ENCODE measurements at places on chromosomes 13 and 19.

GRCh38 chr19:37691881-37692504 is 27.6 kb downstream of the ZNF607 start:
- DNase-seq, result peak; percentile 34

- no peak for DNase-seq
These were observed 192.8 kb upstream of the TSC22D1 start for GRCh38 chr13:44768775-44769581.

GRCh38 chr19:46624958-46625661 is at the start of gene PTGIR:
TSS of gene PTGIR (minus strand) at chr19:46625089. CDS start at chr19:46624225, 864 bp downstream.
- DNase-seq, result peak; percentile 78

DNA sequence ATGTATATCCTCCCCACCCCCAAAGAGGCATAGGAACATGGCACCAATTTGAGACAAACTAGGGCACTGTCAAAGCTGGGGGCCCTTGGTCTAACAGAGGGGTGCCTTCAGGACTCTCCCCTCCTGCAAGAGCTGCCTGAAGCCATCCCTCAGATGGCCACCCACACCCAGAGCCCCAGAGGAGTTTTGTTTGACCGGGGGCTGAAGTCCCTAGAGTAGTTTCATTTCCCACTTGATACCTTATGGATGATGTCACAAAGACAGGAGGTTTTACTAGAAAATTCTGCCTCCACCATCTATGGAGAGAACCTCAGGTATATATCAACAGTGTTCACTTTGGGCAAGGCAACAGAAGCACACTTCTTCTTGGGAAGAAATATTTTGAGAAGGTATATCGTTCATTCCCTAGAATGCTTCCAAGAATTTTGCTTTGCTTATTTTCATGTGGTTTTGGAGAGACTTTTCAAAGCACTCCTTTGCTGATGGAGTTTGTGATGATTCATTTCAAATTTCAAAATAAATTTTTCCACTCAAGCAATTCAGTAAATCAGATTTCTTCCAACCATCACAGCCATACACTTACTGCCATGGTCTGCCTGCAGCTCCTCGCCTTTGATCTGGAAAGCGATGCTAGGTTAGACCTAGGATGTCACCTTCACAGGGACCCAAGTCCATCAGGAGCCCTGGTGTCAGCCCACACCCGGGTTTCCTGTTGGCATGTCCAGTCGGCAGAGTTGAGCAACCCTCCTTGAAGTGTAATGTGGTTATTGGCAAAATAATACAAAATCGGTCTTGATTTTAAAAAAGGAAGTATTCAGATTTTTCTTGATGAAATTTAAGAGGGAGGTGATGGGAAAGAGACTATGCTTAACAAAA is 207.0 kb downstream of the SHISA2 start:
- no peak for DNase-seq

- no peak for DNase-seq
These were observed 7.9 kb downstream of the HPN start for GRCh38 chr19:35049456-35049855.

GRCh38 chr19:47357788-47358680 is 8.9 kb downstream of the DHX34 start:
- no peak for DNase-seq

DNA sequence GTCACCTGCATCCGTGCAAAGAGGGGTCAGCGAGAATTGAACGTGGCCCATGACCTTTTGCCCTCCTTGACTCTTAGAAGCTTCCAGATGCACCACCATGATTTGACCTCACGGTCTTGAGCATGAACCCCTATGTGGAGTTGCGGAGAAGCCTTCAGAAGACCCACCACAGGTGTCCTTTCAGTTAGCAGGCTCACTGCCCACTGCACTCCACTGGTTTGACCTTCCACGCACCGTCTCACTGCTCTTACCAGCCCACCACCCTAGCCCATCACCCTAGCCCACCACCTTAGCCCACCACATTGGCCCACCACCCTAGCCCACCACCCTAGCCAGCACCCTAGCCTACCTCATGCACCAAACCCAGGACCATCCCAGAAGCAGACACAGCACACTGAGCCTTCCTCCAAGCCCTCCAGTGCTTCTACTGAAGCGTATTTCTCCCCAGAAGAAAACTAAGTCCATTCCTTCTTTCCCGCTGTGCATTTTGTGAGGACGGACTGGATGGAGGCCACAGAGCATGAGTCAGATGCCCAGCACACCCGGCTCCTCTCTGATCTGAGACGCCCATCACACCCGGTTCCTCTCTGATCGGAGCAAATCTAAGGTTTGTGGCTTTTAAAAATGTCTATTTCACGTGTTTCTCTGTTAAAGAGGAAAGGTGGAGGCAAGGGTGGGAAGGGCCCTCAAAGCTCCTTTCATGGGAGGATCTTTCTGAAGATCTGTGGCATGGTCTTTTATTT is 45.8 kb downstream of the SOX1 start:
- DNase-seq, result no peak

- DNase-seq, result no peak
These were observed 68.1 kb upstream of the SLC10A2 start for GRCh38 chr13:103134271-103134670.

- no peak for DNase-seq
These were observed 309.5 kb downstream of the MTUS2 start for GRCh38 chr13:29129616-29130015.

DNA sequence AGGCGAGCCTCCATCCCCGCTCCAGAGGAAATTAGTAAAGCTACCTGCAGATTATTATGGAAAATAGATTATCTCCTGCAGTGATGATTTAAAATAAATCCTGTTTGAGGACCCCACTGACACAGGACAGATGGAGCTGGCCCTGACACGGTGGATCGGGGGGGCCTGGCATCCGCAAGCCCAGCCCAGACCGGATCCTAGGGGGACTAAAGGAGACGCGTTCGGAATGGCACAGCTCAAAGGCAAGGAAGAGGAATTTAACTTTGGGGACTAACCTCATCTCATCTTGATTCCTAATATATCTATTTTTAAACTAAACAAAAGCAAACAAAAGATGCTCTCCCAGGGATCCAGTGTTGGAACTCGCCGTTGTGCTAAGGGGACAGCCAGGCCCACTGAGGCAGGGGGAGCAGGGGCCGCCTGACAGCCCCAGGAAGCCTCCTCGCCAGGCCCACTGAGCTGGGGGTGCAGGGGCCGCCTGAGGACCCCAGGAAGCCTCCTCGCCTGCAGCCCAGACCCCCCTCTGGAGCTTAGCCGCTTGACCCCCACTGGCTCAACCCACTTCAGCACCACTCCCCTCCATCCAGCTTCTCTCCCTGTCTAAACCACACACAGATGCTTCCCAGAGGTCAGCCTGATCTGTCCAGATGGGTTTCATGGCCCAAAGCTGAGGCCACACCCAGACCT is 78.6 kb downstream of the SPACA7 start:
- DNase-seq, result no peak

DNA sequence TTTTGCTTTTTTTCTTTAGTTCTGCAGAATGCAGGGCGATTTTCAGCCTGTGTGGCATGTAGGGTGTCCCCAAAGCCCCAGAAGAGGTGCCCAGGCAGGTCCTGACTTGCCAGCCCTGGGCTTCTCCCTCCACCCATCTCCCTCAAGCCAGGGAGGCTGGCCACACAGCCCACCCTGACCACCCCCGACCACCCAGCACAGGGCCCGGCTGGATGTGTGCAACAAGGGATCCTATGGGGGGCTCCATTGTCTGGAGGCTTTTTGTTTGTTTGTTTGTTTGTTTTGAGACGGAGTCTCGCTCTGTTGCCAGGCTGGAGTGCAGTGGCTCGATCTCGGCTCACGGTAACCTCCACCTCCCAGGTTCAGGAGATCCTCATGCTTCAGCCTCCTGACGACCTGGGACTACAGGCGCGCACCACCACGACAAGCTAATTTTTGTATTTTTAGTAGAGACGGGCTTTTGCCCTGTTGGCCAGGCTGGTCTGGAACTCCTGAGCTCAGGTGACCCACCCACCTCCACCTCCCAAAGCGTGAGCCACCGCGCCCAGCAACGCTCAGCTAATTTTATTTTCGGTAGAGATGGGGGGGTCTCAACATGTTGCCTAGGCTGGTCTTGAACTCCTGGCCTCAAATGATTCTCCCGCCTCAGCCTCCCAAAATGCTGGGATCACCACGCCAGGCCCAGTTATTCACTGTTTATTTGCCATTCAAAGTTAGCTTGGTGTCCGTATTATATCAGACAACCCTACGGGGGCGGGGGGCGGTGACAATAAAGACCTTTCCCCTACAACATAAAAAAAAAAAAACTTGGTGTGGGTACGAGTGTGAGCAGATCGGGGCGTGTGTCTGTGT is 7.8 kb upstream of the MKNK2 start:
- DNase-seq, result no peak

GRCh38 chr19:39843919-39844793 is 2.0 kb downstream of the FBL start:
- DNase-seq, result no peak

DNA sequence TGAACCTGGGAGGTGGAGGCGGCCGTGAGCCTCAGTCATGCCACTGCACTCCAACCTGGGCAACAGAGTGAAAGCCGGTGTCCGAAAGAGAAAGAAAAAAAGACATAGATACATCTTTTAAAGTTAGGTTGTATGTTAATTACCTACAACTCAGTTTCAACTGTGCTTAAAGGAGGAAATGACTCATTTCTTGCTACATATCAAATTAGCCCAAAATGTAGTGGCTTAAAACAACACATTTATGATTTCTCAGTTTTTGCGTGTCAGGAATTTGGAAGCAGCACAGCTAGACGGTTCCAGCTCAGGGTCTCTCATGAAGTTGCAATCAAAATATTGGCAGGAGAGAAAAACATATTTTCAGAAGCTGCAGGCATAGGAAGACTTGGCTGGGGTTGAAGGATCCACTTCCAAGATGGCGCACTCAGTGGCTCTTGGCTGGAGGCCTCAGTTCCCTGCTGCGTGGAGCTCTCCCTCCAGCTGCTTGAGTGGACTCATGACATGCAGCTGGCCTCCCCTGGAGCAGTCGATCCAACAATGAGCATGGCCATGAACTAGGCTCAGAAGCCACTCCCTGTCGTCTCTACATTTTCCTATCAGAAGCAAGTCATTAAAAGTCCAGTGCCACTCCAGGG is 7.1 kb downstream of the LDLR start:
- DNase-seq, result no peak

- no peak for DNase-seq
These were observed 11.8 kb upstream of the PABPC3 start for GRCh38 chr13:25084096-25084495.

- DNase-seq, result no peak
These were observed 134.9 kb downstream of the RAP2A start for GRCh38 chr13:97568850-97569249.

DNA sequence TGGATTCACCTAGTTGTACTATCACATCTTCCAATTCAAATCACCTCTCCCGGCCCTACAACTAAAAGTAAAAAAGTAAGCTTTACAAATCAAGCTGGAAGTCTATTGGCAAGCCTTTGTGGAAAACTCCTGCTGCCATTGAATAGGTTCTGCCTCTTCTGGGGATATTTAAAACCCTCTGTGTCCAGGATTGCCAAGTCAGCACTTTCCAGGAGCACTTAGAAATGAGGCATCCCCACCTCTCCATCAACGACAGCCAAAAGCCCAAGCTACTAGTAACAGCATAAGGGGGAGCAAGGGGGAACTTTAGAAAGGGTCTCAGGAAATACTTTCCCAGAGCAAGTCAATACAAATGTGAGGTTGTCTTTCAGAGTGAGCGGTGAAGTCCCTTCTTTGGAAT is 85.0 kb upstream of the OBI1 start:
- no peak for DNase-seq

DNA sequence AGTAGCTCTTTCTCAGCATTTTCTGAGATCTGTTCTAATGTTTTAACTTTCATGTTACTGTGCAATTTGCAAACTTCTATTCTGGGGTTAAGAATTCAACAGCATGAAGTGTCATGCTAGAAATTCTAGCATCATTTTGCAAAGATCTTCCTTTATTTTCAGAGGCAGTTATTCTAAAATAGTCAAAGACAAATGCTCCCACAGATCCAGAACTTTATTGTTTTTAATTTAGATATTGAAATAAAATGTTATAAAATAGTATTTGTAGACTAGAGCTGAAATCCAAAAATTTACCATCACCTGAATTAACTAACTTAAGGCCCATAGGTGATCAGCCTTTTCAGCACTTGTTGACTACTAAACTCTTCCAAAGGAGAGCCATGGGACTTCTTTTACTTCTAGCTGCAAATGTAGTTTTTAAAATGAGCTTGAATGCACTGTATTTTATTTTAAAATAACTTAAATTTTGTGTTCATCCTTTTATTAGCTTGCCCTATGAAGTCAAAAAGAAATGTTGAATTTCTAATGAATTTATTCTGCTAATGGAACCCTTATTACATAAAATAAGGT is 3.2 kb downstream of the MAB21L1 start:
- no peak for DNase-seq

- DNase-seq, result no peak
These were observed 10.1 kb downstream of the RPS28 start for GRCh38 chr19:8331263-8331845.

DNA sequence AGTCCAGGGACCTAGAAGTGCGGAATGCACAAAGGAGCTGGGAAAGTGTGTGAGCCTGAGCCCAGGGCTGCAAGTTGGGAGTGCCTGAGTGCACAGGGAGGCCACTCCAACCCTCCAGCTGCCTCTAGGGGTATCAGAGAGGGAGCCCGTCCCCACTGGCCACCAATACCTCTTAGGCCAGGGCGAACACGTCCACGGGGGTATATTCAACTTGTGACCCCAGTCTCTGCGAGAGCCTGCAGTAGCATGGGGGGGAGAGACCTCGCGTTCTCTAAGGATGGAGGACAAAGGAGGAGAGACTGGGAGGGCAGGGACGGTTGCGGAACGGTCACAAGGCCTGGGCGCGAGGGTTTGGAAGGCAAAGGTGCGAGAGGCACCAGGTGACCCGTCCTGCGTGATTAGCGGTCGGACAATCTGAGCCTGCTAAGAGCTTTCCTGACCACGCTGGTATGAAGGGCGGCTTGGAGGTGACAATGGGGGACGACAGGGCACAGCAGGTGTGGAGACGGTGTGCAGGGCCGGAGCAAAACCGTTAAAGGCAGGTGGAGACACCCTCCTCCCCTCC is 676 bp downstream of the CD320 start:
- DNase-seq, result no peak

GRCh38 chr19:15404780-15405211 is 14.0 kb downstream of the AKAP8L start:
- no peak for DNase-seq

DNA sequence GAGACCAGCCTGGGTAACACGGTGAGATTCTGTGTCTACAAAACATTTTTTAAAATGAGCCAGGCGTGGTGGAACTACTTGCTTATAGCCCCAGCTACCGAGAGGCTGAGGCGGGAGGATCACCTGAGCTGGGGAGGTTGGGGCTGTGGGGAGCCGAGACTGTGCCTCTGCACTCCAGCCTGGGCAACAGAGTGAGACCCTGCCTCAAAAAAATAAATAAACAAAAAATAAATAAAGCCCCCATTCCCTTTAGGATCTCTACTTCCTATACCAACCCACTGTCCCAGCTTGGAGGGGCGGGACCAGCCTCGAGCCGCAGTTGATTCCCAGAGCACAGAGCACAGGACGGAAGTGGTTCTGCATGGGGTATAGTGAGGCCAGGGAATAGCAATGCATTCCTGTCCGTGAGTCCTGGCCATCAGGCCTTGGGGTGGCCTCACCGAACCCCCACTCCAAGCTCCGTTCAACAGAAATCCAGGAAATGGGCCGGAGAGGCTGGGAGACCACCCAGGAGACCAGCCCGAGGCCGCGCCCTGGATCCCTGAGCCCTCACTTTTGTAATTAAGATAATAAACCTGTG is 4.9 kb upstream of the PTBP1 start:
- no peak for DNase-seq
